CD4-positive, alpha-beta T cell treated with Interferon gamma for 1 hour (primary cell): ENCODE measurements at places on chromosomes 5 and 9.
A peak's percentile ranks its signal among the peaks of the same experiment; 100 is the strongest.

DNA sequence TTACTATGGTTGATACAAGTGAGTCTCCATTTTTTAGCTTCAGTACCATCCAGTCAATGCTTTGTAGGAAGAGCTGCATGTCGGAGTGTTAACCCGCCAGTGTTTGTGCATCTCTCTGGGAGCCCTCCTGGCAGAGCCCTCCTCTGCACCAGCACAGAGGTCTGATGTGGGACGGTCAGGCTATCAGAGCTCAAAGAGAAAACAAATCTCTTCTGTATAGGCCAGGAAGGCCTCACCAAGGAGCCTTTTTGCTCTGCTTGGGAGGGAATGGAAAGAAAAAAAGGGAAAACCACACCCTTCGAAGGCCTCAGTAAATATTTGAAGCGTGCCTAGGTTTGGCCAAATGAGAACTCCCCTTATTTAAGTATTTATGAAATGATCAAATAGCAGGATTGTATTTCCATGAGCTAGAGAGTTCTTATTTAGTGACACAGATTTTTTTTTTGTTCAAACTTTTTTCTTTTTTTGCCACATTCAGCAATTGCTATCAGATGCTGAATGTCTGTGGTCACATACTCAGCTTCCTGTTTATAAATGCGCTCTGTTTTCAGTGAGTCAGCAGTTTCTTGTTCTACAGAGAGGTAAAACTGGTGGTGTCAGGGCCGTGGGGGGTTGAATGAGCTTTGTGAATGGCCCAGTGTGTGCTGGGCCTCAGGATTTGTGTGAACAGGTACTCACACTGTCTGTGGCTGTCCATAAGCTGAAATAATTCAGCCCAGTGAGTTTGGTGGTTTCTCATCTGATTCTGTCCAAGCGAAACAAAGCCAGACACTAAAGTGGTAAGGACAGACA is 226.6 kb downstream of the SNX18 start:
- peak; percentile 38 for DNase-seq

DNA sequence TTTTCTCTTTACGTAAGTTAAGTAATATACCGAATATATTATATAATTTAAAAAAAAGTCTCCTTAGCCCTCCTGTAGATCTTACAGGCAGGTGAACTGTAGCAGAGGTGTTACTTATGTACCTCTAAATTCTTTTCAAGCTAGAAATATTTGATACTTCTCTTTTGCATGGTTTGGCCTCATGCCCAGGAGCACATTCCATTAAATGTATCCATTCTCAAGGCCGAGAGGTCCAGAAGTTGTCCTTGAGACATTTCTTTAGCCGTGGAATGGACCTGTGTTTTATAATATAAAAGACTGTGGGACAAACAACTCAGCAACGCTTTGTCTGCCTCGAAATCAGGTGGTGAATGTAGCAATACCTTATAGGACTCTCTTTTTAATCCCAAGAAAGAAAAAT is 184.5 kb downstream of the TRIO start:
- no peak for DNase-seq

DNA sequence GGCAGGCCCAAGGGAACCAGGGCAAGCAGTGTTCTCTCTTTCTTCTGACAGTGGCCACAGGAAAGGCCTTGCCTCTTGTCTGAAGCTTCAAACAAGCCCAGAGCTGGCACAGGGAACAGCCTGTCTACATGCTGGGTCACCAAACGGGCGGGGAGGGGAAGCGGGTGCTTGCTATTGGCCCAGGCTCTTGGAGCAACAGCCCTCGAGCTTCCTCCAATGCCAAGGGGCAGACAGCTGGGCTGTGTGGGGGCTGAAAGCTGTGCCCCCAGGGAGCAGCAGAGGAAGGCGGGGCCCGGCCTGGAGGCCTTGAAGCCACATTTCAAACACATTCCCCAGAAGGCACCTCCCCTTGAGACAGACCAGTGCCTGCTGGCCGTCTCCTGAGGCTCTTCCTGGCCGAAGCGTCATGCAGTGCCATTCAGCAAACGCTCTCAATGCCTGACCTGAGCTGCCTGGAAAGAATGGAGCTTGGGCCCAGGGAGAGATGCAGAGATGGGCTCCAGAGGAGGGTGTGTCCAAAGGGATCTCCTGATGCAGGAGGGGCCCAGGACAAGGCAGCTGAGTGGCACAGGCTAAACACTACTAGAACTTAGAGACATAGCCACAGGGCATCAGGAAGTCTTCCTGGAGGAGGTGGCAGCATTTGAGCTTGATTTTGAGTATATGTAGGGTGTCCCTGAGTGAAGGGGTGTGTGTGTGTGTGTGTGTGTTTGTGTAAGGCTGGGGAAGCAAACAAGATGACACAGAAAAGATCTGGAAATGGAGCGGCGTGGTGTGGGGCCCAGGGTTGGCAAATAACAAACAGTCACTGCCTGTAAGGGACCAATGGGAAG is 2.5 kb downstream of the FIBCD1 start:
- no peak for DNase-seq

DNA sequence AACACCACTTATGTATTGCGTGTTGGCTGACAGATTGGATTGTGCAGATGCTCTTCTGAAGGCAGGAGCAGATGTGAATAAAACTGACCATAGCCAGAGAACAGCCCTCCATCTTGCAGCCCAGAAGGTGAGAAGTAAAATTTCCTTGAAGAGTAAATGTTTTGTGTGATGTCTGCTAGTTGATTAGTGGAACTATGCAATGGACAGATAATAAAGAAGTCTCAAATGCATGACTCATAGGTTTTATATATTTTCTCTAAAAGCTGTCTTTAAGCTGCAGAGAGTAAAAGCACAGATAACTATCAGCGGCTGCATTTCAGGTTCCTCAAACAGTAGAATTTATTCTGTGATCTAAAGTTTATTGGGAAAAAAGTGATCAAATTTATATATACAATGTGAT is 27.4 kb downstream of the INVS start:
- DNase-seq = no peak

GRCh38 chr9:106613250-106613737 is 249.7 kb upstream of the ZNF462 start:
- DNase-seq = no peak

DNA sequence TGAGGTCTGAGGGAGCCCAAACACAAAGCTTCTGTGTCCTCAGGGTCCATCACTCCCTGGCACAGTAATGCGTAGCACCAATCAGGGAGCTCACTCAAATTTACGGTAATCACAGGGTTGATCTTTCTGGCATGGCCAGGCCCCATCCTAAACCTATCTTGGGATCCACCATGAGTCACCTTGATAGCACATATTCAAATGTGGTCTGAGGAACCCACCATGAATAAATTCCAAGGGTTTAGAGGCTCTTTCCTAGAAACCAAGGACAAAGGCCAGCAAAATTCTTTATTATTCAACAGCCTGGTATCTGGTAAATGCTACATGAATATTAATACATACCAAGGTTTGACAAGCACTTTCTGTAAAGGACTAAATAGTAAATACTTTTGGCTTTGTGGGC is 254.5 kb downstream of the TLR4 start:
- no peak for DNase-seq

DNA sequence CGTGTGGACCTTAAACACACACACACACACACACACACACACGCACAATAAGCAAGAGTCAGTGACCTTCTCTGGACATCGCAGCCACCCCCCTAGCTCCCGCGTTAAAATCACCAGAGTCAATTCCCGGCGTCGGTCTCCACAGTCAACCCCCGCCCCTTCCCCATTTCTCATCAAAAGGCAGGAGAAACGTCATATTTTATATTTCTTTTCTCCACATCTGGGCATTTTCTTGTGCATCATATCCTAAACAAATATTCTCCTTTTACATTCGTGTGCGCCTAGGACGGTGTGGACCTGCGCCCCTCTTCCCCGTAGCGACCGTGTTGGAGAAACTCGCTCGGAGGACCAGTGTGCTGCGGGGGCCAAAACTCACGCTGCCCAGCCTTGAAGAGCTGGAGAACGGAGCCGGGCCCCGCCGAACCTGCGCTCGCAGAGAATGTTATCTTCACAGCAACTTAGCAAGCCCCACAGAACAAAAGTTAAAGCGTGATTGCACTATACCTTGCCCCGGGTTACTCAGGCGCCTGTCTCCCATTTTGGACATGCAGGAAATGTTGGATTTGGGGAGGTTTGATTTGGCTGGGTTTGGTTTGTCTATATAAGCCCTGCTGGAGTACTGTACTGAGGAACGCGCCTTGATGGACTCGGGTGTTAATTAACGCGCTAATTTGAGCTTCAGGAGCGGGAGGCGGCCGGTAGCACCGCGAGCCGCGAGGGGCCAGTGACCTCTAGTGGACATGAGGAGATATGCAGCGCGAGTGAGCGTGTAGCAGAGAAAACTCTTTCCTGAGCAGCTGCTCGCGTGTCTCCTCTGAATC is 192.4 kb downstream of the MEF2C start:
- peak; percentile 58 for DNase-seq

GRCh38 chr5:130155345-130156011 is 251.2 kb downstream of the CHSY3 start:
- no peak for DNase-seq

DNA sequence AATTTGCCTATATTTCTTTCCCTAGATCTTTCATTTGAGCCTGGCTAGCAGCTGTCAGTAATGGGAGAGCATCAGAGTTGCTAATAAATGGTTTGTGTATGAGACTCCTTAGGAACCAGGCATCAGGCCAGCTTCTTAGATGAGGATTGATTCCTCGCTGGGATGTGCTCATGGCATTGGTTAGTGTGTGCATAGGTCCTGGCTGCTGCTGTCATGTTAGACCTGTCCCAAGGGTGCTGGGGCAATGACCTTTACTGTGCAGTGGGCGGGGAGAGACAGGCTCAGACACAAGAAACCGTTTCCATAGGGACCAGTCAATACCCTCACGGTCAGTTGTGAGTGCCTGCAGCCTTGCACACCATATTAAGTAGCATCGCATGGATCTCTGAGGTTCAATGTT is 112.3 kb upstream of the NR3C1 start:
- DNase-seq = no peak

GRCh38 chr5:136423944-136424606 is 58.7 kb upstream of the TRPC7 start:
- DNase-seq = no peak

DNA sequence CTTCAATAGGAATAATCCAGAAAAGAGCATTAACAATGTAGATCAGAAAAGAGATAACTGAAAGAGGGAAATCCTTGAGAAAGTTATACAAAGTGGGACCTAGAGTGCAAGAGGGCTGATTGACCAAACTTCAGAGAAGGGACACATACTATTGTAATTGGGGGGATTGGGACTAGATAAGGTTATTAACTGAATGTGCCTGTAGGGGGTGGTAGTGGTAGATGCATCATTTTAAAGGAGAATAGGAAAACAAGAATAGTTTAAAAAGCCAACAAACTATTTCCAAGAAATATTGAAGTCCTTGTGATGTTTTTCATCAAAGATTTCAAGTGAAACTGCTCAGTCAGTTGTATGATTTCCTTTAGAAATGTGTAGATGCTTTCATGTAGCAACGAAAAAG is 468.5 kb downstream of the TAF11L14 start:
- DNase-seq = no peak

GRCh38 chr9:131854896-131855613 is 115.2 kb upstream of the RAPGEF1 start:
- no peak for DNase-seq

DNA sequence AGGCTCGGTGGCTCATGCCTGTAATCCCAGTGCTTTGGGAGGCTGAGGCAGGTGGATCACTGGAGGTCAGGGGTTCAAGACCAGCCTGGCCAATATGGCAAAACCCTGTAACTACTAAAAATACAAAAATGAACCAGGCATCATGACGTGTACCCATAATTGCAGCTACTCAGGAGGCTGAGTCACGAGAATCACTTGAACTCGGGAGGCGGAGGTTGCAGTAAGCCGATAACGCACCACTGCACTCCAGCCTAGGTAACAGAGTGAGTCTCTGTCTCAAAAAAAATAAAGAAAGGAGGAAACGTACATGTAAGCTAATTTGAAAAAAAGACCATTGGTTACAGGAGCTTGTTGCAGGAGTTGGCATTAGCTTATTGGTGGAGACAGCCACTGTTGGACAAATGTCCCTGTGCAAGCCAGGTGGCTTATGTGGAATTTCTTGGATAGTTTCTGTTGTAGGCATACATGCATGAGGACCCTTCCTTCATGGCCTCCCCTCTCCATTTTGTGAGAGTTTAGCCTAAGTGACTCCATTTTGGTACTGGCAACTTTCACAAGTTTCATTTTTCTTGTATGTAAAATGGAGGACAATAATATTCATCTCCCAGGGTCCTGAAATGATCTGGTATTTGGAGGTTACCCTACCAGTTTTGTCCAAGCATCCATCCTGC is 16.8 kb upstream of the RAB14 start:
- DNase-seq = no peak

DNA sequence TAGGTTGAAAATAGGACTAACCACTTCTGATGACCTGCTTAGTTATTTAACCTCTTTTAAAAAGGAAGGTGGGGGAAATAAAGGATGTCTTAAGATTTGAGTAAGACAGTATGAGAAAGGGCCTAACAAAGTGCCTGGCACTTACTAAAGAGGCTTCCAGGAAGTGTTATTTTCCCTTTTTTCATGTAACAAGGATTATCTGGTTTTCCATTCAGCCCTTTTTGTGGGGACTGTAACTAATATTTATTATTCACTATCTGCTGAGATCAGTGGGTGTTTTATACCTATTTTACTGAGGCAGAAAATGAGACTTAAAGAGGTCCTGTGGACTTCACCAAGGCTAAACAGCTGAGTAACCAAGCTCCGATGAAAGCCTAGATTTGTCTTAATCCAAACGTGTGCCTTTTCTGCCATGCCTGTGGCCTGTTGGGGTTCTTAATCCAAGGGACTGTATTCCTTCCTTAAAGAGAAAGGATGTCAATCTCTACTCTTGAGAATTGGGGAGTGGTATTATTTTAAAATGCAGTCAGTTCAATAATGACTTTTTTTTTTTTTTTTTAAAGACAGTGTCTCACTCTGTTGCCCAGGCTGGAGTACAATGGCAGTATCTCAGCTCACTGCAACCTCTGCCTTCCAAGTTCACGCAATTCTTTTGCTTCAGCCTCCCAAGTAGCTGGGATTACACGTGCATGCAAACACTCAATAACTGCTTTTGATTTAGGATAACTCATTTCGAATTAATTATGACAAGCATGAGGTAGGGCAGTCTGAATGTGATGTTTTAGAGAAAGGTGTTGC is 6.5 kb downstream of the JMY start:
- DNase-seq = no peak

GRCh38 chr9:33155393-33155792 is 11.7 kb downstream of the B4GALT1 start:
- no peak for DNase-seq

GRCh38 chr5:24365406-24365805 is 279.4 kb downstream of the CDH10 start:
- no peak for DNase-seq

DNA sequence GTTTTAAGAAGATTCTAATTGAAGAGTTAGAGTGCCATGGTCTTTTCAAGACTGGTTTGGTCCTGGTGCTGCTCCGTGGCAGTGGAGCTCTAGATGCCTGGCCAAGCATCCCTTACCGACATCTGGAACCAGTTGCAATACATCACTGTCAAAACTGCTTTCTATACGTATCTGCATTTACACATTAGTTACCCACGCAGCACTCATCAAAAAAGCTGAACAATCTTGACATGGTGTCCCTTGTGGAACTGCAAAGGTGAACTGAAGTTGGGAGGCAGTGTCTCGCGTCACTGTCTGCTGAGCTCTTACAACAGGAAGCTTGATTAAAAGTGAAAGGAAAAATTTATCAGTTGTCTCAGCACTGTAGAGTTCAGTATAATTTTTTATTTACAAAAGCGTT is 82.6 kb downstream of the PBX3 start:
- DNase-seq = peak; percentile 72
